ENCODE measurements at places on chromosomes 12 and 14. TPM values are rescaled to one million over a fixed set of nuclear protein-coding genes. Genes with fewer than 3 reads are reported as not detected.

Gene ACRBP
- total RNA-seq, result not detected

Gene ANO4
- total RNA-seq, result not detected

GRCh38 chr12:113222730-113223531 lies 1.7 kb downstream of the TPCN1 start:
- DNase-seq, result peak; percentile 66

Gene ARG2
- total RNA-seq, result 82.0 TPM

DNA sequence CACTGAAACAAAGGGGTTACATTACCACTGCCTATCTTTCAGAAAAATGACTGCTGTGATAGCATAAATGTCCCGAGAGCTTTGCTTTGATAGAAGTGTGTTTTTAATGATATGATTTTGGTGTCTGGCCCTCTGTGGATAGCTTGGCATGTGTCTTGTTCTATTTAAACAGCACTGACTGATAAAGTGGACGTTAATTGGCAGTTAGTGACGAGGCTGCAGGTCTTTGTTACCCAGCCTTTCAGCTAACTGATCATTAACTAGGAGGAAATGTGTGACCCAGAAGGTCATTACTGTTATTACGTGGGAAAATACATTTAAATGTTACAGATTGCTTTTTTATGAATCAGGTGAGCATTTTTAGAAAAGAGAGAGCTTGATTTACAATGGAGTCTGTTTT lies 428.3 kb downstream of the DIO2 start:
- DNase-seq, result no peak
